ENCODE measurements at places on chromosomes 11 and 22. TPM values are rescaled to one million over a fixed set of nuclear protein-coding genes. Genes with fewer than 3 reads are reported as not detected.

APOL4 gene
- 0.38 TPM for total RNA-seq

BIRC3 gene
- total RNA-seq, result 1.3 TPM

GSTT2B gene
- 4.2 TPM for total RNA-seq

NOX4 gene
- total RNA-seq, result 3.6 TPM

KLHL35 gene
- 6.2 TPM for total RNA-seq

SLC7A4 gene
- under 0.01 TPM for total RNA-seq

XKR3 gene
- not detected for total RNA-seq
